NCI-H1048 (cell line): ENCODE measurements at places on chromosomes 1 and 21.

GRCh38 chr1:66527686-66528085 lies 6.3 kb upstream of the SGIP1 start:
- DNase-seq, result no peak

- DNase-seq, result no peak
Observed at GRCh38 chr21:38798481-38798882, 7.2 kb upstream of the ETS2 start.

GRCh38 chr1:160077486-160077885 lies 3.9 kb upstream of the KCNJ9 start:
- DNase-seq, result no peak

- DNase-seq, result no peak
Observed at GRCh38 chr21:38420140-38420539, 78.1 kb downstream of the ERG start.

DNA sequence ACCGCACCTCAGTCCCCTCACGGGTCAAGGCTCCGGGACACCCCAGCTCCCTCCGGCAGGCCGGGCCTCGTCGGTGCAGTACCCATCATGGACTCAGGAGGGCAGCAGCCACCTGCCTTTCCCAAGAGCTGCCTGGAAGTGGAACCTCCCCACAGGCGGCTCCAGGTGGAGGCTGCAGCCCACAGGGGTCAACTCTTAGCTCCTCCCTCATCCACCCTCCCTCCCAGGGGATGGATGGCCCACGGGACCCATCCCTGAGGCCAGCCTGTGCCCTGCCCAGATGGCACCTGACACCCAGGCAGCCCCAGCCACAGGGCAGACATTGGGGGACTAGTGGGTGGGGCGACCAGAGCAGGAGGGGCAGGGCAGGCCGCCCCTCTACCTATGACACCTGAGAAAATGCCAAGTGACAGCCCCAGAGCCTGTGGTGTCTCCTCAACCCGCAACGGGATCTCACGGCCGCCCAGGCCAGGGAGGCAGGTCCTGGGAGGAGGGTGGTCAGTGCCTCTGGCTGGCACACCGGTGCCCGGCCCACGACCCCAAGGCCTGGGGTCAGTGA lies 1.2 kb upstream of the ARHGEF16 start:
- peak; percentile 25 for DNase-seq

DNA sequence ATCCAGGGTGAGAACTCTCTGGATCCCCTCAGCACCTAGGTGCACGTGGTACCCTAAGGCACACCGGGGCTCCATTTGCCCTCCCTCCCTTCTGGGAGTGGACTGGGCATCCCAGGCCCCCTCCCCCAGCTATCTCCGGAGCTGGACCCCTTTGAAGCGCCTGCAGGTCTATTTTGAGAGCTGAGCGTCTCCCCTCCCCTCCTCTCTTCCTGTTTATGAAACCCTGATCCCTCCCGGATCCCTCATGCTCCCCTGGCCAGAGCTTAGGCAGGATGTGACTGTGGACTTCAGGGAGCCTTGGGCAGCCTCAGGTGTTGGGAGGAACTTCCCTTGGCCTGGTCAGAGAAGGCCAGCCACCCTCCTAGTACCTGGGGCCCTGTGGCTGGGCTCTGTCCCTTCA lies 10.2 kb downstream of the RPS6KA1 start:
- DNase-seq, result no peak

GRCh38 chr1:185404291-185404690 lies 87.2 kb upstream of the IVNS1ABP start:
- DNase-seq, result no peak

GRCh38 chr1:217993439-217993838 lies 291.7 kb upstream of the RRP15 start:
- DNase-seq, result no peak

- no peak for DNase-seq
Observed at GRCh38 chr21:38811257-38811656, 5.5 kb downstream of the ETS2 start.

- DNase-seq, result no peak
Observed at GRCh38 chr1:182484531-182485257, 34.7 kb downstream of the RGSL1 start.

DNA sequence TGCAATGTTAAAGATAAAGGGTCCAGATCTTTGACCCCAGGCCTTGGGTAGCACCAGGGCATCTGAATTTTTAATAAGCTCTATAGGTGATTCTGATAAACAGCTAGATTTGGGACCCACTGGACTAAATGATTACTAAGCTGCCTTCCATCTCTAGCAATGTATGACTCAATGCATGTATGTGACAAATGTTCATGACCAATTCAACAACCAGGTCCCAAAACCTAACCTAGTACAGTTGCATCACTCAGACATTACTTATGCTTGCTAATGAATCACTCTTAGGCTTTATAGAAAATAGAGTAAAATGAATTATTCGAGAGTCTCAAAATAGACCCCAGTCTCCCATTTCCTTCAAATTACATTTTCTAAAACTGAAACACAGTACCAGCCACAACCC lies 35.5 kb downstream of the RCAN1 start:
- DNase-seq, result no peak

DNA sequence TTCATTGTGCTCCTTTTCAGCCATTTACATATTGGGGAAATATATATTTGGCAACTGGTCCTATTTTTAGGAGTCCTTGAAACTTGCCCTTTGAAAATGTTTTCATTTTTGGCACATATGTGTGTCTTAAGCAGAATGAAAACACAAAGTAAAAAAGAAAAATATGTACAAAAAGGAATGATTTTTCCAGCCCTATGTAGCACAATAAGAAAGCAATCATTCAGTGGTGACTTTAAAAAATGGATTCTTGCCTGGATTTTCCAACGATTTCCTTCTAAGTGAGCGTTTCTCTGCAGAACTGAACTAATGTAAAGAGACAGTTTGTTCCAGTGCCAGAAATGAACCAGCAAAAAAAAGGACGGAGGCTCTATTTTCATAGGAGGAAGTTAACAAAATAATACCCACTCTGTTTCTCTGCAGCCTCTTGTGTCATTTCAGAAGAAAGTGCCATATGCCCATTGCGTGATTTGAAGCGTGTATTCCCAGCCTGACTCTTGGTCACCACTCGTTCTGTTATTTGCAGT lies 340.1 kb downstream of the SETD4 start:
- no peak for DNase-seq

DNA sequence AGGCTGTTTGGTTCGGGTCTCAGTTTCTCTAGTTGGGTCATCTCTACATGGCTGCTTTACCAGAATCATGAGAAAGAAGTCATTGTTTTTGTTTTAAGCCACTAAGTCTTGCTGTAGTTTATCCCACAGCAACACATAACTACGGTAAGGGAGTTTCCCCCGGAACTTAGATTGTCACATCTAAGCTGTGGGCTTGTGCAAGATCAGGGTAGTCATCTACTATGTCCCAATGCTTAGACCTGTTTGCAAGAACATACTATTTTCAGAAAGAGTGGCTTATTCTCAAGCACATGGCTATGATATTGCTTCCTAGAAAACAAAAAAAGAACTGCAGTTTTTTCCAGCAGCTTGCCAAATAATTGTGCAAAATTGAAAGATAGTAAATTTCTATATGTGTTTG lies 18.0 kb upstream of the OLIG2 start:
- no peak for DNase-seq

- no peak for DNase-seq
Observed at GRCh38 chr1:213127074-213127473, 76.0 kb downstream of the RPS6KC1 start.

- no peak for DNase-seq
Observed at GRCh38 chr1:237556911-237557310, 333.8 kb downstream of the ZP4 start.

DNA sequence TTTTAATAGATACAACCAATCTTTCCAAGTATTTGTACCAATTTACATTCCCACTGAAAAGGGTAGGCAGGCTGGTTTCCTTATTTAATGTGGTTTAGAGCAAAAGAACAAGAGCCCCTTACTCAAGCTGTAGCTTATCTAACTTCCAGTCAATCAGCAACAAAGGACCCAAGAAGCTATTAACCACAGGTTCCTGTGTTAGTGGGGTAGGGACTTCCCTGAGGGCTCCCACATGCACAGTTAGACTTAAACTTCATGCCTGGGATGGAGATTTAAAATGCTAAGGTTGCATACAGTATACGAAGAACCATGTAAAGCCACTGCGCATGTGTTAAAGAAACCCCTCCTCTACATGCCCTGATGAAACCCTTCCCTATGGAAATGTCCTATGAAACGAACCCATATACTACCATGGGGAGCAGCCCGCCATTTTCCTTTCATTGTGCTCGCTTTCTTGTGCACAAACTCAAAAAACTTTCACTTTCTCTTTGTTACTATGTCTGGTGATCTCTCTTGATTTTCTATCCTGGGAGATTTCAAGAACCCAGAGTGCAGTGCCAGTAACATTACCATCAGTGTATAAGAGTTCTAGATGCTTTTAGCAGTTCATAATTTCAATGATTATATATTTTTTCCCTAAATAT lies 23.3 kb upstream of the ST6GALNAC5 start:
- DNase-seq, result no peak

DNA sequence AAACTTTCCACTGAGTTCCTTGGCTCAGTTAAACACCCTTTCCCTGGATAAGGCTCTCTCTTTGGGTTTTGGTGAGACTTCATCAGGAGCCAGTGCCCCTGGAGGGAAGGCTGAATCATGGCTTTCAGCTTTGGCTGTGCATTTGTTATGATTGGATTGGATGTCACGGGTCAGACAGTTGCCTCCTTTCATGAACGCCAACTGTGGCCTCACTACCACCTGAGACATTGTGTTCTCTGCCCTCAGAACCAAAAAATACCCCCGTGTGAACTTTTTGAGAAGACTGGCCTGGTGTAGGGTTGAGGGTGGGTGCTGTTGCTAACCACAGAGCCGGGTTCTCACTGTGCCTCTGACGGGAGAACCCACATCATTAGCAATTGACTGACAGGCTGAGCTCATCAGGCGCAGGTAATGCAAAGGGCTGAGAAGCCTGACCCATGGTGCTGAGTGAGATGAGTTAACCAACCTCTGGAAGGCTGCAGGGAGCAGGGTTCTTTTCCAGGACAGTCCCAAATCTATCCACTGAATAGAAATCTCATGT lies 65.6 kb downstream of the HHAT start:
- DNase-seq, result no peak

GRCh38 chr1:212794561-212795014 lies 2.9 kb downstream of the TATDN3 start:
- DNase-seq, result no peak

- no peak for DNase-seq
Observed at GRCh38 chr1:32623775-32624174, 26.6 kb downstream of the ZBTB8OS start.

GRCh38 chr1:110243574-110243973 lies 33.5 kb downstream of the KCNC4 start:
- DNase-seq, result no peak

- no peak for DNase-seq
Observed at GRCh38 chr1:183887826-183888819, 83.2 kb downstream of the RGL1 start.

DNA sequence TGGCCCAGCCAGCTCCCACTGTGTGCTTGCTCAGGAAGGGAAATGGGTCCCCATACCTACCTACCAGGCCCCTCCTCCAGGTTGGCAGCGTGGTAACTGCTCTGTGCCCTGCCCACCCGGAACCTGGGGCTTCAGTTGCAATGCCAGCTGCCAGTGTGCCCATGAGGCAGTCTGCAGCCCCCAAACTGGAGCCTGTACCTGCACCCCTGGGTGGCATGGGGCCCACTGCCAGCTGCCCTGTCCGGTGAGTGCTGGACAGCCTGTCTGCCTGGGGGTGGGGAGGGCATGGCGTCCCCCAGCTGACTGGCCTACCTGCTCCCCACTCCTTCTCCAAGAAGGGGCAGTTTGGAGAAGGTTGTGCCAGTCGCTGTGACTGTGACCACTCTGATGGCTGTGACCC lies 10.8 kb upstream of the LRRC71 start:
- no peak for DNase-seq

- no peak for DNase-seq
Observed at GRCh38 chr1:247535402-247535801, 838 bp downstream of the OR2C3 start.

- no peak for DNase-seq
Observed at GRCh38 chr1:203077956-203078355, 7.9 kb downstream of the MYOG start.

GRCh38 chr1:27438621-27439061 lies 46.2 kb downstream of the GPR3 start:
- DNase-seq, result no peak

- no peak for DNase-seq
Observed at GRCh38 chr1:1058921-1059493, 15.1 kb downstream of the RNF223 start.

GRCh38 chr1:233269656-233270055 lies 25.9 kb downstream of the PCNX2 start:
- no peak for DNase-seq

GRCh38 chr1:218409946-218410510 lies 64.9 kb downstream of the TGFB2 start:
- DNase-seq, result no peak

GRCh38 chr1:20430355-20431175 lies 55.4 kb downstream of the CAMK2N1 start:
- no peak for DNase-seq

- no peak for DNase-seq
Observed at GRCh38 chr1:115330480-115331013, 7.5 kb downstream of the NGF start.

GRCh38 chr1:110240476-110241210 lies 30.5 kb downstream of the KCNC4 start:
- DNase-seq, result no peak

GRCh38 chr1:52552505-52553361 lies at the start of gene TUT4:
Gene TUT4, minus strand, starts transcription at chr1:52553092. Its CDS starts 26,812 bp downstream, at chr1:52526280.
- DNase-seq, result peak; percentile 61

DNA sequence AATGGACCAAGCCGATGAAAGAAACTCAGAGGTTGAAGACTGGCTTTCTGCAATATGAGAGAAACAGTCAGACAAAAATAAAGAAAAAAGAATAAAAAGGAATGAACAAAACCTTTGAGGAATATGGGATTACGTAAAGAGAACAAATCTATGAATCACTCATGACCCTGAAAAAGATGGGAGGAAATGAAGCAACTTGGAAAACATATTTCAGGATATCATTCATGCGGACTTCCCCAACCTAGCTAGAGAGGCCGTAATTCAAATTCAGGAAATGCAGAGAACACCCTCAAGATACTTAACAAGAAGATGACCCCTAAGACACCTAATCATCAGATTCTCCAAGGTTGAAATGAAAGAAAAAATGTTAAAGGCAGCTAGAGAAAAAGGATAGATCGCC lies 705.3 kb upstream of the CHRM3 start:
- no peak for DNase-seq

DNA sequence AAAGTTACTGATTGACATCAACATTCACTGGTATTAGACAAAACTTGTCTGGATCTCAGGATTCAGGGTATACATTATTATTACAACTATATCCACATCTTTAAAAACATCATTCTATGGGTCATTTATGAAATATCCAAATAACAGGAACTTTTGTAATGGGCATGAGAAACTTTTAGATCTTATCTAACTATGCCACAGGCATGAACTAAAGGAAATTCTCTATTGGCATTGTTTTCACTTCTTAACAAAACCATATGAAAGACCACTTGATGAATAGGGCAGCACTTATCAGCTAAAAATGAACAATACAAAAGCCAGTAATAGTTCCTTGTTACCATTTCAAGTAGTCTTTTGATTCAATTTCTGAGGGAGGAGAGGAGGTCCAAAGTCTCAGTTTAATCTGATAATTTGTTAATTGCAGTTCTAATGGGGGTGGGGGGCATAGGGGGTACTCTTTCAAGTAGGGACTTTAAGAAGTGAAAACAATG lies 30.8 kb upstream of the CPLANE2 start:
- DNase-seq, result no peak

- no peak for DNase-seq
Observed at GRCh38 chr1:15625056-15625917, 8.0 kb downstream of the DDI2 start.

GRCh38 chr1:99748419-99748818 lies 18.0 kb downstream of the FRRS1 start:
- no peak for DNase-seq

- no peak for DNase-seq
Observed at GRCh38 chr1:209434066-209434465, 149.4 kb upstream of the CAMK1G start.
